ENCODE measurements at places on chromosomes 16 and 17.

DNA sequence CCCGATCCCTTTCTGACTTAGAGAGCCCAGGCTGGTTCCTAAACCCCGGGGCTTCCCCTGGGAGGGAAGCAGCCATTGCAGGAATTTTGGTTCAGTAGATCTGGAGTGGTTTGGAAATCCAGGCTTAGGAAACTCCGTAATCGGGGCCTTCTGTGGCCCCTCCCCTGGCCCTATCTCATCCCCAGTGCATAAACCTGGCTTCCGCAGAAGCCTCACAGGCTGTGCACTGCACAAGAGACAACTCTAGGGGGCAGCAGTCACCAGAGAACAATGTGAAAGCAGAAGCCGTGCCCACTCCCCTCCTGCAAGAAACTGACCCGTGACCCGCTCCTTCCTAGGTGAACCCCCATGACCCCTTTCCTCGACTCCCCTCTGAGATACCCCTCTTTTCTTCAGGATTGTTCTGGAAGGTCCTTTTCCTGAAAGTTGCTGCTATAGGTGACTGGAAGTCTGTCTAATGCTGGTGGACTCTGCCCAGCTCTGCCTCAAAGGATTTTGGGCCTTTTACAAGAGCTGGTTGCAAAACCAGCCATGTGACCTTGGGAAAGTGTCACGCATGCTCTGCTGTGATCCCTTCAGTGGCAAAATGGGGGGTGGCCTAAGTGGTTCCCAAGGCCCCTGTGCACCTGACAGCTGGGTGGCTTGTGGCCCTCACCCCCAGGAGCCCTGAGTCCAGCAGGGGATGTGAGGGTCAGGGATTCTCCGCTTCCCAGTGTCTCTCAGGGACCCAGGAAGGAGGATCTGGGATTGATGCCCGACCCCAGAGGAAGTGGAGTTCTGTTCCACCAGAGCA, 14.4 kb downstream of the GUCY2D start:
- DNase-seq = peak; percentile 36
- H3K4me1 ChIP-seq = peaks cover 11% of the 10 kb centered on the region
- H3K27ac ChIP-seq = no peak overlapping the region
- peaks cover 51% of the 10 kb centered on the region for H3K27me3 ChIP-seq

DNA sequence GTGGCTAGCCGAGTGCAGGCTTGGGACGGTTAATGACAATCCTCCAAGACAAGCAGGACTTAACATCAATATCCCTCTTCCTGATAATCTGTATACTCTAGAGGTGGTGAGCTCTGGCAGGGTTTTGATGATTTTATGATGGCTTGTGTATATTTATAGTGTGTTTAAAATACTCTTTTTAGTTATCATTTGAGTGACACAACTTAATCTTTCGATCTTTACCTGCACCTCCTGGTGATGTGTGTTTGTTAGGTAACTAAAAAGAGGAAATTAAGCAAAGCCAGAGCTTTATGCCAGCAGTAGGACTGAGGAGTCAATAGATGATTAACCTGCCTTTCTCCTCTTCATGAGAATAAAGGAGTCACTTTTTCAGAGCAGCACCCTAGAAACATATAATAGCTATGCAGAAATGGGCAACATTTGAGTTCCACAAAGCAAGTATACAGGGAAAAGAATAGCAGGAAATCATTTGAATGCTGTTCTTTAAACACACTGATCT, 210.5 kb downstream of the IRX3 start:
- H3K4me1 ChIP-seq = peaks cover 12% of the 10 kb centered on the region
- no peaks in the 10 kb centered on the region for H3K27me3 ChIP-seq
- H3K27ac ChIP-seq = no peak overlapping the region
- no peak for DNase-seq
- H3K4me3 ChIP-seq = no peak overlapping the region
- H3K36me3 ChIP-seq = no peaks in the 10 kb centered on the region

DNA sequence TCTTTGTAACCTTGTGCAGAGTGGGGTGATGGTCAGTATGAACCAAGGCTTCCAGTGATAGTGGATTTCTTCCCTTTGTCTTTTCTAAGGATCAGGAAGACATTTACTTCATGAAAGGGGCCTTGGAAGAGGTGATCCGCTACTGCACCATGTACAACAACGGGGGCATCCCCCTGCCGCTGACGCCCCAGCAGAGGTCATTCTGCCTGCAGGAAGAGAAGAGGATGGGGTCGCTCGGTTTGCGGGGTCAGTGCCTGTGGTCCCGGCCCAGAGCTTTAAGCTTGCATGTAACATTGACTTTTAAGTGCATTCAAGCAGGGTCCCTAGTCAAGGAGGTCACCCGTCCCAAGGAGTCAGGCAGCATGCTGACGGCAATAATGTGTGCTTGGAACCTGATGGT, 56.0 kb downstream of the MEAK7 start:
- H3K27ac ChIP-seq = no peak overlapping the region
- H3K4me1 ChIP-seq = peaks cover 2% of the 10 kb centered on the region
- H3K36me3 ChIP-seq = peaks cover 14% of the 10 kb centered on the region
- no peak for DNase-seq
- peaks cover 24% of the 10 kb centered on the region for H3K27me3 ChIP-seq

- no peak overlapping the region for H3K27ac ChIP-seq
- DNase-seq = no peak
- peaks cover 22% of the 10 kb centered on the region for H3K4me1 ChIP-seq
- peaks cover 3% of the 10 kb centered on the region for H3K36me3 ChIP-seq
- H3K4me3 ChIP-seq = no peak overlapping the region
These were observed 15.3 kb downstream of the SLC13A2 start for GRCh38 chr17:28488533-28489276.

- peaks cover 7% of the 10 kb centered on the region for H3K36me3 ChIP-seq
- no peak overlapping the region for H3K4me3 ChIP-seq
- H3K4me1 ChIP-seq = no peaks in the 10 kb centered on the region
- no peaks in the 10 kb centered on the region for H3K27me3 ChIP-seq
- H3K27ac ChIP-seq = no peak overlapping the region
- no peak for DNase-seq
These were observed 58.5 kb downstream of the XYLT1 start for GRCh38 chr16:17412221-17412620.

DNA sequence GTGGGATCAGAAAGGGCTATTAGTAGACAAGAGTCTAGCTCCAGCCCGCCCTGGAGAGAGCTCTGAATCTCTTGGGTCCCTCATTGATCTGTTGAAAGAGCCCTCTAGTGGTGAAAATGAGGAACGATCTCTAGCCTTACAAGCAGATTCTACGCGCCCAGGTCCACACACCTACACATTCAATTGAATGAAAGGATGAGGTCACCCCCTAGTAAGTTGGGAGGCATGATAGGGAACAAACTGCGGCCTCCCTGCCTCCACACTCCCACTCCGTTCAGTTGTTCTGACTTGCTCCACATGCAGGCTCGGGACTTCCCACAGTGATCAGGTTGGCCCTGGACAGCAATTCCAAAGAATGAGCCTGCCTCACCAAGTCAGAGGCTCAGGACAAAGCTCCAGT, 2.9 kb upstream of the CACNG3 start:
- DNase-seq = peak; percentile 8
- H3K27ac ChIP-seq = no peak overlapping the region
- H3K4me1 ChIP-seq = no peaks in the 10 kb centered on the region
- H3K36me3 ChIP-seq = no peaks in the 10 kb centered on the region
- H3K27me3 ChIP-seq = peaks cover 10% of the 10 kb centered on the region

- H3K4me1 ChIP-seq = no peaks in the 10 kb centered on the region
- DNase-seq = no peak
- H3K27me3 ChIP-seq = no peaks in the 10 kb centered on the region
- H3K4me3 ChIP-seq = no peak overlapping the region
- H3K36me3 ChIP-seq = no peaks in the 10 kb centered on the region
- H3K27ac ChIP-seq = no peak overlapping the region
These were observed 412.0 kb downstream of the TMEM114 start for GRCh38 chr16:8178271-8178670.

- H3K4me1 ChIP-seq = peaks cover 4% of the 10 kb centered on the region
- DNase-seq = no peak
- peaks cover 23% of the 10 kb centered on the region for H3K27me3 ChIP-seq
- H3K27ac ChIP-seq = no peak overlapping the region
- H3K4me3 ChIP-seq = no peak overlapping the region
These were observed 54.1 kb downstream of the TNFRSF13B start for GRCh38 chr17:16917671-16918394.

- H3K27ac ChIP-seq = no peak overlapping the region
- peaks cover 34% of the 10 kb centered on the region for H3K4me1 ChIP-seq
- H3K36me3 ChIP-seq = peaks cover 40% of the 10 kb centered on the region
- no peak overlapping the region for H3K4me3 ChIP-seq
These were observed 15.0 kb downstream of the ZDHHC7 start for GRCh38 chr16:84996365-84996764.

DNA sequence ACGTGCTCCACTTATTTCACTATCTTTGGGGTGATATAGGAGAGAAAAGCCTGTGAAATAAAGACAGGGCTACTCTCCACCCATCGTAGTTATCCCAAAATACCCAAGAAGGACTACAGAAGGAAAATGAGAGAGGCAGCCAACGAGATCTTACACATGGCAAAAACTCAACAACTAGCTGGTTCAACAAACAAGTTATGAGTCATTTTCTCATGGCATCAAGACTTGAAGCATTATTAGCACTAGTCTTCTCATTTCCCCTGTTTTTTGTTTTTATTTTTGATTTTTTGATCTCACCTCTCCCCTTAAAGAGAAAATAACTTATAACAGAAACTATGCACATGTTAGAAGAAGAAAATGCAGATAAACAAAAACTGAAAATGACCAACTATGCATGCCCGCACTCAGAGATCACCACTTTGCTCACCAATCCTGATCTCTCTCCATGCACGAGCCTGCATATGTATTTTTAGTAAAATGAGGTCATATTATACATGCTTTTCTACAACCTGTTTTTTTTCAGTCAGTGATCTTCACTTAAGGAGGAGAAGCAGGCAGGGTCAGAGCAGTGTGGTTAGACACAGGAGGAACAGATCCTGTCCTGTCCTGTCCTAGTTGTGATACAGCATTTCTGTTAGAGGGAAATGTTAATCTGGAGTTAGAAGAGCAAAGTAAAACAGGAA, 22.8 kb downstream of the FAM117A start:
- H3K36me3 ChIP-seq = no peaks in the 10 kb centered on the region
- H3K4me1 ChIP-seq = peaks cover 2% of the 10 kb centered on the region
- H3K27ac ChIP-seq = no peak overlapping the region
- H3K27me3 ChIP-seq = no peaks in the 10 kb centered on the region
- peak; percentile 6 for DNase-seq
- H3K4me3 ChIP-seq = no peak overlapping the region

- no peak overlapping the region for H3K4me3 ChIP-seq
- peak; percentile 32 for DNase-seq
- H3K27ac ChIP-seq = no peak overlapping the region
- peaks cover 18% of the 10 kb centered on the region for H3K4me1 ChIP-seq
- H3K27me3 ChIP-seq = no peaks in the 10 kb centered on the region
These were observed 11.1 kb upstream of the TFAP4 start for GRCh38 chr16:4283939-4284338.

GRCh38 chr16:75727221-75727620, 931 bp upstream of the CPHXL start:
- H3K36me3 ChIP-seq = no peaks in the 10 kb centered on the region
- H3K27ac ChIP-seq = no peak overlapping the region
- DNase-seq = no peak
- H3K27me3 ChIP-seq = no peaks in the 10 kb centered on the region
- no peaks in the 10 kb centered on the region for H3K4me1 ChIP-seq

DNA sequence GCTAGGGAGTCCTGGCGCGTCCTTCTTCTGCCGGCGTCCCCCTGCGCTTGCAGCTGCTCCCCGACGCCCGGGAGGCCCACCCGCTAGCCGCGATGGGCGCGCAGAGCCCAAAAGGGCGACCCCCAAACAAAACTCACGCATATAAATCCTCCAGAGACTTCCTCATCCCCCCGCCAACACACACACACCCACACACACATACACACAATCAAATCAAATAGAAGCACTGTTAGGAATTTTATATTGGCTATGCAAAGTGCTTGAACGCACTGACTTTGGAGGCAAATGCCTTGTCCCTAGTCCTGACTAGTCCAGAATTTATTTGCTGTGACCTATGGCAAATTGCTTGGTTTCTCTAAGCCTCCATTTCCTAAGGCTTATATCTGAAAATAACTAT, 23.8 kb upstream of the CRYM start:
- H3K4me3 ChIP-seq = peak overlapping the region; percentile 90
- H3K27ac ChIP-seq = no peak overlapping the region
- H3K36me3 ChIP-seq = peaks cover 30% of the 10 kb centered on the region
- H3K4me1 ChIP-seq = peaks cover 9% of the 10 kb centered on the region
- no peak for DNase-seq

- no peaks in the 10 kb centered on the region for H3K27me3 ChIP-seq
- H3K4me3 ChIP-seq = no peak overlapping the region
- H3K27ac ChIP-seq = peak overlapping the region; percentile 71
- DNase-seq = peak; percentile 89
- no peaks in the 10 kb centered on the region for H3K36me3 ChIP-seq
- peaks cover 27% of the 10 kb centered on the region for H3K4me1 ChIP-seq
These were observed 235.6 kb downstream of the ZNF423 start for GRCh38 chr16:49620158-49620868.

Data from mesenchymal stem cell (in vitro differentiated cells and primary cell).